ENCODE measurements at places on chromosomes 1 and 21. TPM values are rescaled to one million over a fixed set of nuclear protein-coding genes. Genes with fewer than 3 reads are reported as not detected.
A peak's percentile ranks its signal among the peaks of the same experiment; 100 is the strongest.

The STUM gene
- total RNA-seq: 4.6 TPM

The PCAT6 gene
- total RNA-seq: not detected

DNA sequence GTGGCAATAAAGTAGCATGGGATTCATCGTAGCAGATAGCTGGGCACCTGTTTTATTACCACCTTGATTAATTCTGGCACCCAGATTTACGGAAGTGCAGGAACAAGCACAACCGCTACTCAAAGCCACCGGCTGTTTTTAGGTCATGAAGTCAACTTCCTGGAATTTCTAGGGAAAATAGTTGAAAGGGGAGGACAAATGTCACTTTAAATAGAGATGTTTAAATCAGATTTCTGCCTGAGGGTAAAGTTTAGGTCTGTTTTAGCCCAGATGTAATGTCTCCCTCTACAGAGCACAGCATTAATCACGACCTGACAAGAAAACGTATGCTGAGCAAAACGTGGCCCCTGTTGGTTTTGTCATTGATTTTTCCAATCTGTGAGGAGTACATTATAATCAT, 8.0 kb downstream of the ADGRL2 start:
- no peak overlapping the region for H3K4me3 ChIP-seq
- no peak for DNase-seq
- H3K36me3 ChIP-seq: no peaks in the 10 kb centered on the region
- H3K27me3 ChIP-seq: no peaks in the 10 kb centered on the region
- H3K4me1 ChIP-seq: no peaks in the 10 kb centered on the region

The LMX1A gene
- 2.5 TPM for total RNA-seq

DNA sequence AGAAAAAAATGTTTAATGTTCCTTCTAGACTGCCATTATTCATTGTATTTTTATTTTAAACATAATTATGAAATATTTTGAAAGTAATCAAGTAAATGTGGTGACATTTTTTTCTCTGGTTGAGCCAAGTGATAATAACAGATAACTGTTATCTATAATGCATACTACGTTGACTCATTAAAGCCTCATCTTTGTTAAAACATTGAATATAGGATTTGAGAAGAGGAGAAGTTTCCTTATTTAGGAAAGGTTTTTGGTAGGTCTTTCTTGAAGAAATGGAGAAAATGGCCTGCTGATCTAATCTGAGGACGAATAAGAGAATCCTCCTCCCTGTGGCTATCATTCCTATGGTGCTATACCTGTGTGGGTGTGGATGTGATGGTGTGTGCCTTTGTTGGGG, 89.0 kb downstream of the NFIA start:
- no peak for DNase-seq
- no peaks in the 10 kb centered on the region for H3K36me3 ChIP-seq
- H3K4me3 ChIP-seq: no peak overlapping the region

DNA sequence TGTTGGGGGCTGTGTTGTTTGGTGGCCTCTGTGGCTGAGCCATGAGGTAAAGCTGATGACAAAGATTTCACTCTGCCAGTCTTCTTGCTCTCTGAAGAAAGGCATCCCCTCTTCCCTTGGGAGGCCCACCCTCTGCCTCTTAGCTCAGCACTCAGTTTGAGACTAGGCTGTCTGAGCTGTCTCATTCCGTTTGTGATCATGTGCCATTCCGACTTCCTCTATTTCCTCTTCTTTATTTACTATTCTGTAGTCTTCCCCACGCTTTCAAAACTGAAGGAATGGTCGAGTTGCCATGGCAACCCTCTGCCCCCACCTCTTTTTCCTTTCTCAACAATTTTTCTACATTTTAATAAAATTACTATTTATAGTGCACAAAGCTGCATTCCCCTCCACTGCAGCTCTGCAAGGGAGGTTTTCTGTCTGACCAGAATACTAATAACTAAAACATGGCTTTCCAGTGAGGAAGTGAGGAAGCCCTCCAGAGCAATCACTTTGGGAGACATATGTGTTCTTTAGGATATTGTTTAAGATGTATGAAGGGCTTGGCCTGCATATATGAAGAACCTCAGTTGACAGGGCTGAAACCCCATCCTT, 30.8 kb downstream of the KCNA3 start:
- no peak overlapping the region for H3K27ac ChIP-seq
- H3K4me3 ChIP-seq: no peak overlapping the region
- no peaks in the 10 kb centered on the region for H3K27me3 ChIP-seq
- H3K36me3 ChIP-seq: no peaks in the 10 kb centered on the region
- DNase-seq: no peak

DNA sequence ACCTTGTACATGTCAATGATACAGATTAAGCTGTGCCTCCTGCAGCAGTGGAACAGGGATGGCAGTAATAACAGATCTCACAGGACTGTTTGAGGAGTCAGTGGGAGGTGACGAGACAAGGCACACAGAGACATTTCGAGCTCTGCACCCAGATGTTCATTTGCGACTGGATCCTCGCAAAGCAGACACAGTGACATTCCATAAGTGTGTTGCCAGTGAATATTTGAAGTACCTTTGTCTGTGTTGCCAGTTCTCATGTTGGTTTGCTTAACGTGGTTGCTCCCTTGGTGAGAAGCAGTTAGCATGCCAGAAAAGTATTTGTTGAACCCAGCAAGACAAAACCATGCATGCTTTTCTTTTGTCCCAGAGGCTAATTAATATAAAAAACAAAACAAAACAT, 67.0 kb downstream of the NID1 start:
- DNase-seq: no peak
- peaks cover 13% of the 10 kb centered on the region for H3K36me3 ChIP-seq
- H3K27ac ChIP-seq: no peak overlapping the region
- no peaks in the 10 kb centered on the region for H3K27me3 ChIP-seq

DNA sequence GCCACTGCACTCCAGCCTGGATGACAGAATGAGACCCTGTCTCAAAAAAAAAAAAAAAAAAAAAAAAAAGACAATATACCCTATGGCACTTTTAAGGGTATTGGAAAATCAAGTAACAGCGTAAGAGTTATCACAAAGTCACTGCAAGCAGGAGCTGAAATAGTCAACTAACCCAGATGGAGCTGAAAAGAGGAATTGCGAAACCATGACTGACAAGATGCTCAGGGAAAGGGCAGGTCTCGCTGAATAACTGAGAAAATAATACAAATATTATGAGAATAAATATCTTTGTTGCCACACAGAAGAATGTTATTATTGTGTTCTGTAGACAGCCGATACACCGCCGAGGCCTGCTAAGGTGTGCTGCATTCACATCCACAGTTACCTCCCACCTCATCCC, 17.8 kb downstream of the HLCS start:
- no peak for DNase-seq
- H3K27ac ChIP-seq: no peak overlapping the region
- no peaks in the 10 kb centered on the region for H3K4me1 ChIP-seq
- H3K27me3 ChIP-seq: no peaks in the 10 kb centered on the region
- H3K4me3 ChIP-seq: no peak overlapping the region
- H3K36me3 ChIP-seq: no peaks in the 10 kb centered on the region

DNA sequence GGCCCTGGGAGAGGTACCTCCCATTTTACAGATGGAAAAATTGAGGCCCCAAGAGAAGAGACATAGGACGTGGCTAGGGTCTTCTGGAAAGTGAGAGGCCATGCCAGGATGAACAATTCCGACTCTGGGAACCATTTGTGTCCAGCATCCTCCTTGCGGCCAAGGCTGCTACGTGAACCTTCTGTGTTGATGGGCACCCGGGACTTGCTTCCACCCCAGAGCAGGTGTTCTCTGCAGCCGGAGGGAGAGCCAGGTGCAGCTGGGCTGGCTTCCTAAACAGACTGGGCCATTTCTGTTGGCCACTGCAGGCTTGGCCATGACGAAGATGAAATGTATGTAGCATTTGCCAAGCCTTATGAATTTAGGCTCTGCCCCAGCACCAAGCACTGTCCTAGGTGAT, 118.9 kb downstream of the PRDM2 start:
- H3K36me3 ChIP-seq: no peaks in the 10 kb centered on the region
- no peak overlapping the region for H3K27ac ChIP-seq
- no peak overlapping the region for H3K4me3 ChIP-seq
- no peaks in the 10 kb centered on the region for H3K4me1 ChIP-seq
- DNase-seq: peak; percentile 29

GRCh38 chr1:233269656-233270055, 25.9 kb downstream of the PCNX2 start:
- H3K27ac ChIP-seq: no peak overlapping the region
- H3K4me3 ChIP-seq: no peak overlapping the region
- no peaks in the 10 kb centered on the region for H3K27me3 ChIP-seq
- DNase-seq: no peak
- no peaks in the 10 kb centered on the region for H3K36me3 ChIP-seq
- no peaks in the 10 kb centered on the region for H3K4me1 ChIP-seq

The CSMD2 gene
- under 0.01 TPM for total RNA-seq

GRCh38 chr1:43511394-43511793, 19.3 kb upstream of the PTPRF start:
- no peak overlapping the region for H3K27ac ChIP-seq
- H3K36me3 ChIP-seq: no peaks in the 10 kb centered on the region
- no peaks in the 10 kb centered on the region for H3K27me3 ChIP-seq
- DNase-seq: peak; percentile 6
- no peaks in the 10 kb centered on the region for H3K4me1 ChIP-seq

DNA sequence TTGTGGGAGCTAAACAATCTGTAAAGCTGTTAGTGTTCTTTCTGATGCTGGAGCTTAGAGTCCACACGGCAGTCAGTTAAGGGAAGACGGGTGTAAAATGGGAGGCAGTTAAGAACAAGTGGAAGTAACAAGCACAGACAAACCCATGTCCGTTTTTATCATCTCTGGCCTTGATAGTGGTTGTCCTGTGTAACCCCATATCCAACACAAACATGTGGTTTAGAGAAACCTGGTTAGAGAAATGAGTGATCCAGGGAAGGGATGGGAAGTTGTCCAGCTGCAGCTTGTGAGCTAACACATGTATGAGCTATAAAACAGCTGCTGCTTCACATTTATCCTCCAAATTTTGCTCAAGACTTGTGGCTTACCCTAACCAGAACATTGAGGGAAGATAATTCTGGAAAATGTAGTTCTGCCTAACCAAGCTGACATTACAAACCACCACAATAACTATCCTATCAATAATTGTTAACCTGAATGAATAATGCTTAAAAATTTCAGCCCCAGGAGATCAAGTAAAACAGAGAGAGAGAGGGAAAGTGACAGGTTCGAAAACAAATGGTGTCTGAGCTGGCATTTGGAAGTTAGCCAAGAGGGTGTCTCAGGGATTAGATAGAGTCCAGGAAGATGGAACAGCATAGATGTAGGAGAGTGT, 10.6 kb upstream of the C1orf162 start:
- no peak overlapping the region for H3K27ac ChIP-seq
- DNase-seq: no peak
- no peak overlapping the region for H3K4me3 ChIP-seq
- no peaks in the 10 kb centered on the region for H3K4me1 ChIP-seq
- H3K27me3 ChIP-seq: no peaks in the 10 kb centered on the region
- H3K36me3 ChIP-seq: no peaks in the 10 kb centered on the region

GRCh38 chr1:117641536-117641935, 35.7 kb downstream of the TENT5C start:
- no peaks in the 10 kb centered on the region for H3K4me1 ChIP-seq
- no peaks in the 10 kb centered on the region for H3K27me3 ChIP-seq
- H3K36me3 ChIP-seq: no peaks in the 10 kb centered on the region

DNA sequence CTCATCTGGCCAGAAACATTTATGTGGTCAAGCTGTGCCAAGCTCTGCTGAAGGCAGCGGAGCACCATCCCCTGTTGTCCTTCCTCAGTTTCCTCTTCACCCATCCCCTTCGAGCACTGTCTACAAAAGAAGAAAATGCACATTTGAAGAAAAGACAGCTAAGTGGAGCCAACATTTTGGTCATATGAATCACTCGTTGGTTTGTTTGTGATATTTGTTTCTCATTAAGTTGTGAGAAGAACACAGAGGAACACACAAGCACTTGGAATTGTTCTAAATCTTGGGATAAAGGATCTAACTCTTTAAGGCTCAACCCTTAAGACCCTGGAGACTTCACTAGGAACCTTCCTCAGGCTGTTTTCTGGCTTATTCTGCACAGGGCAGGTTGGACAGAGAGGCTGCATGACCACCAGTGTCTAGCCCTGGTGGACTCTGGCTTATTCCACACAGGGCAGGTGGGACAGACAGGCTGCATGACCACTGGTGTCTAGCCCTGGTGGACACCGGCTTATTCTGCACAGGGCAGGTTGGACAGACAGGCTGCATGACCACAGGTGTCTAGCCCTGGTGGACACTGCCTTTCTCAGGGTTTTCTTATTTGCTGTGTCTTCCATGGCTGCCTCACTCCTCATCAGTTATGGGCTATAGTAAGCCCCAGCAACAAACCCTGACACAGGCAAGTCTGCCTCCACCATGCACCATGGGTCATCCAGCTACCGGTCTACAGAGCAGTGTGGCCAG, 35.3 kb upstream of the COL6A2 start:
- H3K27ac ChIP-seq: peak overlapping the region; percentile 25
- H3K4me1 ChIP-seq: no peaks in the 10 kb centered on the region
- no peaks in the 10 kb centered on the region for H3K27me3 ChIP-seq
- H3K4me3 ChIP-seq: no peak overlapping the region
- peak; percentile 21 for DNase-seq

The PLA2G2C gene
- not detected for total RNA-seq

DNA sequence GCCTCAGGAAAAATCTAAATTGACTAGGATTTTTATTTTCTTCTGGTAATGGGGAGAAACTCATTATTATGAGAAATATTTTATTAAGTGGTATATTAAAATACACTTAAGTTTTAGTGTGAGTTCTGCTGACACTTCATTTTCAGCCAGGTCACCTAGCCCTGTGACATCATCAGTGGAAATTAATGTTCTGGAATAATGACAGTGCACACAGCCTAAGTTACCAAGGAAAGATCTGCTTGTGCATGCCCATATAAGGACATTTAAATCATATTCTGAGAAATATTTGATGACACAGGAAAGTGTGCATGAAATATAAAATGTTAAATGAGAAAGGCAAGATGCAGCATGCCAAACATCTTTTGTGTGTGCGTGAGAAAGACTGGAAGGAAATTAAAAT, 102.0 kb downstream of the KIF14 start:
- no peak overlapping the region for H3K4me3 ChIP-seq
- no peaks in the 10 kb centered on the region for H3K36me3 ChIP-seq
- no peak for DNase-seq
- H3K4me1 ChIP-seq: no peaks in the 10 kb centered on the region
- H3K27ac ChIP-seq: no peak overlapping the region

The CAMK1G gene
- total RNA-seq: not detected

DNA sequence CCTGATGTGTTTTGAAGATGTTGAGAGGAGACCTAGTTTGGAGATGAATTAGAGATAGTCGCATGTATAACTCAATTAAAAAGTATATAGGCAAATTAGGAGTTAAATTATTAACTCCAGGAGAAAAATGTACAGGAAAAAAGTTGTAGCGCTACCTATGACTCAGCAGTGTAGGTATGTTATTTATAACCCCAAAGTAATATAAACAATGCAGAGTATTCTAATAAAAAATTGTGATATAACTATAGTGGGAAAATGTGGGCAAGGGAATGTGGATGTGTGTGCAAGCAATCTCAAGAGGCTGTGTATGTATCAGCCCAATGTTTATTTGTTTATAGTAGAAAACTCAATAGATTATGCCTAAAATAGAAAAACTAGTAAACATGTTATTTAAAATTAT, 144.5 kb downstream of the BRINP2 start:
- no peak for DNase-seq
- H3K4me1 ChIP-seq: no peaks in the 10 kb centered on the region
- H3K36me3 ChIP-seq: no peaks in the 10 kb centered on the region
- H3K27ac ChIP-seq: no peak overlapping the region
- H3K27me3 ChIP-seq: no peaks in the 10 kb centered on the region
